ENCODE measurements at places on chromosomes 5 and 9.

DNA sequence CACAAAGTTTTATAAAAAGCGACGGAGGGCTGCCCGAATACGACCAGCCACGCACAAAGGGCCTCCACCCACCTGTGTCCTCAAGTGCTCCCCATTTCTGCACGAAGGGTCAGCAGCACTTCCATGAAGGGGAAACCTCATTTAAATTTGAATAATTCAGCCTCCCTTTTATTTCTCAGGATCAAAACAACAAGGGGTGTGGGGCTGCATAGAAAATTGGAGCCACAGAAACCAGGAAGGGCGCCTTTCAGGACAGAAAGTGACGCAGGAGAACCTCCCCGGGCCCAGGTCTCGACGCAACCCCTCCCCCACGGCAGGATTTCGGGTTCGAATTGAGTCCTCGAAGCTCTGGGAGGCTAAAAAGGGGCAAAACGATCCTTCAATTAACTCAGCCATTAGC lies 2.1 kb downstream of the NRARP start:
- no peak overlapping the region for H3K27ac ChIP-seq
- peaks cover 38% of the 10 kb centered on the region for H3K4me1 ChIP-seq
- H3K36me3 ChIP-seq: no peaks in the 10 kb centered on the region
- peak overlapping the region; percentile 29 for H3K4me3 ChIP-seq
- no peak for DNase-seq
- H3K27me3 ChIP-seq: peaks cover 91% of the 10 kb centered on the region

- peaks cover 9% of the 10 kb centered on the region for H3K4me1 ChIP-seq
- H3K4me3 ChIP-seq: peak overlapping the region; percentile 79
- DNase-seq: no peak
- H3K27ac ChIP-seq: peak overlapping the region; percentile 44
- no peaks in the 10 kb centered on the region for H3K27me3 ChIP-seq
Observed at GRCh38 chr5:55535199-55535905, 588 bp upstream of the PLPP1 start.

DNA sequence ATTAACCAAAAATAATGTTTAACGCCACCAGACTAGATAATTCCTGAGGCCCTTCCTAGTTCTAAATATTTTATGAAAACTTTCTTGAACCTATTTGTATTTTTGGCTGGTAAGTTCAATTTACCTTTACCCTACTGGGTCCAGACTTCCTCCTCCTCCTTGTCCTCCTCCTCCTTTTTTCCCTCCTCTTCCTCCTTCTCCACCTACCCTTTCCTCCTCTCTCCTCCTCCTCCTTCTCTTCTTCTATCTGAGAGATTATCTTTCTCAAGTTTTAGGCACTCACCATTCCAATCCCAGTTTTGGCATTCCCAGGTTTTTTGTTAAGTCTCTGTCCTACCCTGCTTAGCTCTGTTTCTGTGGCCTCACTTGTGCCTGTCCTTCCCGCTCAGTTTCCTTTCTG lies 24.7 kb upstream of the RAPGEF1 start:
- H3K4me1 ChIP-seq: no peaks in the 10 kb centered on the region
- no peak overlapping the region for H3K4me3 ChIP-seq
- H3K27ac ChIP-seq: no peak overlapping the region
- H3K27me3 ChIP-seq: no peaks in the 10 kb centered on the region

- DNase-seq: no peak
- H3K4me3 ChIP-seq: no peak overlapping the region
- H3K36me3 ChIP-seq: peaks cover 6% of the 10 kb centered on the region
- no peaks in the 10 kb centered on the region for H3K27me3 ChIP-seq
Observed at GRCh38 chr9:95979446-95979845, 104.0 kb downstream of the ERCC6L2 start.

- no peaks in the 10 kb centered on the region for H3K36me3 ChIP-seq
- H3K4me1 ChIP-seq: no peaks in the 10 kb centered on the region
- no peak overlapping the region for H3K27ac ChIP-seq
- no peak overlapping the region for H3K4me3 ChIP-seq
Observed at GRCh38 chr9:27654629-27655285, 81.5 kb upstream of the C9orf72 start.

DNA sequence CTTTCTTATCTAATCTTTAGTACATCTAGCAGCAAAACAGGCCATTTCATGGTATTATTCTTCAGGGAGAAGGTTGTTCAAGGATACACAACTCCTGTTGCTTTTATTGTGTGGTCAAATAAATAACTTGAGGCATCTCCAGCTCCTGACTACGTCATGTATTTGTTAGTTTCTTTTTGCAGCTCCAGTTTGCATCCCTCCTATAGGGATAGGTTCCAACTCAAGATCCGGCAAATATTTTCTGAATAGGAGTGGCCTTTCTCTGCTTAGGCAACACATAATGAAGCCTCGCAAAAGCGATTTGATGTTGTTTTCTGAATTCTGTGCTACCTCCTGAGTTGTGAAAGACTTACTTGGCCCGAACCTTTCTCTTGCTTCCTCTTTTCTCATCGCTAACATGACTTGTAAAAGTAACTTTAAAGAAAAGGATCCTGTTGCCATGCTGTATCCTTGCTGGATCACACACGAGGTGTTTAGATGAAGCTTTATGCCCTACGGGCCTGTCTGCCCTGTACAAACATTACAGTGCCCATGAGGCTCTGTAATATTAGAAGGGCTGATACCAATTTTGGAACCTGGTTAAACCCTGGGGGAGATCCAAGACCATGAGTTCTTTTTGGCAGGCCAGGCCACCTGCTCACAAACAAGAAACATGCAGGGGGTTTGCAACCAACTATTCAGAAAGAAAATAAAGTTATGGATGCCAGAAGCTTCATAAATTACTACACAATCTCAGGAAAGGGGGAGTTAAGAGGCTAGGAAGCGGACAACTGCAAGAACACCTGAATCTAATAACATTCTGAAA lies 149.8 kb upstream of the FGF10 start:
- no peaks in the 10 kb centered on the region for H3K27me3 ChIP-seq
- no peak for DNase-seq
- no peaks in the 10 kb centered on the region for H3K36me3 ChIP-seq
- no peaks in the 10 kb centered on the region for H3K4me1 ChIP-seq
- no peak overlapping the region for H3K4me3 ChIP-seq

DNA sequence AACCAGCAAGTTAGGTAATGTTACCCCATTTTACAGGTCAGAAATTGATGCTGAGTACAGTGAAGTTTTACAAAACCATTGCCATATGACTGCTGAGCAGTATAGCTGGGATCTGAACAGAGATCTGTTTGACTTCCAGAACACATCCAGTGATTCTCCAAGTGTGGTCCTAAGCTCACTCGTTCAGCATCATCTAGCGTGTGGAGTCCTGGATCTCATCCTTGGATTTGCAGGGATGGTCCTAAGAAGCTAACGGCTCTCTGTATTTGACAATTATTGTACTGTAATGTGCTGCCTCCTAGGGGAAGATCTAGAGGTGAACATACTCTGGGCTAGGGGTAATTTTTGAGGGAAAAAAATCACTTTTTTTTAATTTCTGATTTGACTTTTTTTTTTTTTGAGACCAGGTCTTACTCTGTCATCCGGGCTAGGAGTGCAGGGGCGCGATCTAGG lies 1.4 kb downstream of the SLC26A2 start:
- H3K36me3 ChIP-seq: no peaks in the 10 kb centered on the region
- H3K27me3 ChIP-seq: no peaks in the 10 kb centered on the region
- H3K4me3 ChIP-seq: no peak overlapping the region
- H3K4me1 ChIP-seq: peaks cover 10% of the 10 kb centered on the region
